Urinary bladder (tissue), 4 donors: ENCODE measurements at places on chromosomes 7 and 10. TPM values are rescaled to one million over a fixed set of nuclear protein-coding genes. Genes with fewer than 3 reads are reported as not detected.

Gene INHBA
- total RNA-seq: 12.4 TPM

- no peak for DNase-seq
These were observed 46.4 kb downstream of the ESYT2 start for GRCh38 chr7:158782761-158783401.

Gene ZNF12
- total RNA-seq: 48.9 TPM

- DNase-seq: no peak
These were observed 367.8 kb downstream of the PPP1R3A start for GRCh38 chr7:113550966-113551365.

DNA sequence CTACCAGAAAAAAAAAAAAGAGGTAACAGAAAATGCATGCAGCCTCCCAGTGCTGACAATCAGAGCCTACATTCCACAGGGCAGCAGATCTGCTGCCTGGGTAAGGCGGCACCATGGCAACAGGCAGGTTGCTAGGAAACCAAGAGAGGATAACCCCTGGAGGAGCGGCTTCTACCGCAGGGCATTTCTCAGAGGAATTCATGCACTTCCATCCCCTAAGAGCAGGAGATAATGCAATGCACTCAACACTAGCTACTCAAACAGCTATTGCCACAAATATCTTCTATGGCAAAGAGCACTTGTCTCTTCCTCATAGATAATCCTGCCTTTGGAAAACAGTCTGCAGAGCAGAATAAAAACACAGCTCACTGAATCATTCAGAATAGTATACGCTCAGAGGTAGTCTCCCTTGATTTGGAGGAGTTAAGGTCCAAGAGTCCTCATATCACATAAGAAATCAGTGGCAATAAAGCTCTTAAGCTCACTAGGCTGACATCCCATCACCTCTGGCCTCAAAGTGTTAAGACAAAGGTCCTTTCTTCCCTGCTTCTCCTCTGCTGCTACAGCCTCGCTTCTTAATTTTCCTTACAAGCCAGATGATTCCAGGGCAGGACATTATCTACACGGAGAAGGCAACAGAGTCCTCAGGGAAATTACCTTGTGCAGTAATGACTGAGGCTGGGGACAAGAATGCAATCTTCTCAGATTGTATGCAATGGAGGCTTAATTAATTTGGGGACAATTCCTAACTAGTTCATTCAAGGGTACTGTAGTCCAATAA, 10.7 kb downstream of the PSAP start:
- DNase-seq: no peak

Gene HMX3
- total RNA-seq: not detected

- DNase-seq: no peak
These were observed 214.9 kb downstream of the IPMK start for GRCh38 chr10:58052772-58053171.
